ENCODE measurements at places on chromosomes 4 and X.

DNA sequence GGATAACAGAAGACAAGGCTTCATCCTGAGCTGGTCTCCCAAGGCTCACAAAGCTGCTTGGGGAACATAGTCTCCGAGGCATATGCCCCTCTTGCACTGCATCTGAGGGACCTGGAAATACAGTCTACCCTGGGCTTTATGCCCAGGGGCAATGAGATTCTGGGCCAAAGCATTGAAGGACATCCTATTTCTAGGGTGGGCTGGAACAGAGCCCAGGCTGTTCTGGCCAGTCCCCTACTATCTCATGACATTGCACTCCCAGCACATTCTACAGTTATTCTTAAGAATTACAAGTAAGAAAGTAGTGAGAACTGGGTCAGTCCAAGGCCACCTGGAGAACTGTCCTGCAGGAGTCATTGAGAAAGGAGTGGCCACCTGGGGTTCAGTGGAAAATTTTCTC, 107.6 kb downstream of the USP46 start:
- no peak for DNase-seq

GRCh38 chrX:22093550-22093949, 61.4 kb downstream of the PHEX start:
- DNase-seq: no peak

DNA sequence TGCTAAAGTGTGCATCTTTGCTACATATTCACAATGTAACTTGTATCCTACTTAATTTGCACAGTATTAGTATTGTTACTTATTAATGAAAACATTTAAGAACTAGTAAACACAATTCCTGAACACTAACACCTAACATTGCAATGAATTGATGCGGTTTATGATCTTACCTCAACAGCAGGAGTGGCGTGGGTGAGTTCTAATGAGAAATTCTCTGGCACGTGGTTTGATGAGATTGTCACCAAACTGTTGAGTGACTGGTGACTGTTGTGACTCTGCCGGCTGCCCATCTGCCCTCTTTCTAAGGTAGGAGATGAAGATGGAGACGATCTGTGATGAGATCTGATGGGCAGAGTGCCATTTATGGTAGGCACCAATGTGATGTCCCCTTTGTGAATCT, 2.9 kb downstream of the PCDH18 start:
- DNase-seq: no peak

GRCh38 chr4:83866834-83867621, 331.1 kb downstream of the GPAT3 start:
- DNase-seq: no peak

DNA sequence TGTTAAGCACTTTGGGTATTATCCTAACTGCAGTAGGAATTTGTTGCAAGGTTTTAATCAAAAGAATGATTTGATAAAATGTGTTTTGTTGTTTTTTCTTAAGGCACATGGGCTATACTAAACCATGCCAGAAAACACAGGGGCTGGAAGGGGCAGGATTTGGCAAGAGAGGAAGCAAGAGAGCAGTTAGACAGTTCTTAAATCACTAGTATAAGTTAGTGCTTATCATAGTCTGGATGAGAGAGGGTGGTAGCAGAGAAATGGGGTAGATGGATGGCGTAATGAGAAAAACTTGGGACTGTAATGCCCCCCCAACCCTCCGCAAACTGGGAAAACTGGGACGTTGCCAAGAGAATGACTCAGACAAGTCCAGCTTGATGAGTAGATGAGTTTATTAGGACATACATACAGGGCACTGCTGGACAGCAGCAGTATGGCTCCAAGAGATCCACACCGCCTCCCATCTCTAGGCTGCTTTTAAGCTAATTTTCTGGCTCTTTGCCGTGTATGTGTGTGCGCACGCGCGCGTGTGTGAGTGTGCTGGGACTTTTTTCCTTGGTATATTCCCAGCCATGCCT, 151.5 kb downstream of the PDLIM5 start:
- no peak for DNase-seq

DNA sequence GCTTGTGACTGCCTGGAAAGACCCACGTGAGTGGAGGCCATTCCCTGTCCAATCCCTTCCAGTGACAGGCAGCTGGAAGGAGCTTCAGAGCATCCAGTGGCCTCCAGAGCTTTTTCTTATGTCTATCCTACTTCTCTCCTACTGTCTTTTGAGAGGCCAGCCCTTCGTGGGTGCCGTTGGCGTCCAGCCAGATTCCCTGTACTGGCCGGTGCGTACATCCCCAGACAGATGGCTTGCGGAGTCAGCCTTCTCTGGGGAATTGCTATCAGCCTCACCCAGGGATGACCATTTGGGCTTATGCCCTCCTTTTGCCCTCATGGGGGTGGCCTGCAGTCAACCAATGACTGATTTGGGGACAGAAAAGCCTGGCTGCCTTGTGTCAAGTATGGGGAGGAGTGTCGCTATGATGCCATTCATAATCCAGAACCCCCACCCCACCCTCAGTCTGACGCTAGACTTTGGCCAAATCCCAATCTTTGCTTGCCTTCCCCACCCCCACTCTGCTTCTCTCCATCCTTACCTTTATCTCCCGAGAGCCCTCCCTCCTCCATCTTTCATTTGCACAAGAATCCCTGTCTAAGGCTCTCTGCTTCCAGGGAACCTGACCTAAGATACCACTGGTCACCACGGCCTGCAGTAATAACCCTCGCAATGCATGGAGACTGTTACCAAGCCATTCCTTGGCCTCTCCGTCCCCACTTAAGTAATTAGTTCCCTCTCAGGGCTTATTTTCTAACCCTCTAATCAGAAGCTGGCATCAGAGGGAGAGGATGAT, 150.3 kb upstream of the BCOR start:
- DNase-seq: no peak

DNA sequence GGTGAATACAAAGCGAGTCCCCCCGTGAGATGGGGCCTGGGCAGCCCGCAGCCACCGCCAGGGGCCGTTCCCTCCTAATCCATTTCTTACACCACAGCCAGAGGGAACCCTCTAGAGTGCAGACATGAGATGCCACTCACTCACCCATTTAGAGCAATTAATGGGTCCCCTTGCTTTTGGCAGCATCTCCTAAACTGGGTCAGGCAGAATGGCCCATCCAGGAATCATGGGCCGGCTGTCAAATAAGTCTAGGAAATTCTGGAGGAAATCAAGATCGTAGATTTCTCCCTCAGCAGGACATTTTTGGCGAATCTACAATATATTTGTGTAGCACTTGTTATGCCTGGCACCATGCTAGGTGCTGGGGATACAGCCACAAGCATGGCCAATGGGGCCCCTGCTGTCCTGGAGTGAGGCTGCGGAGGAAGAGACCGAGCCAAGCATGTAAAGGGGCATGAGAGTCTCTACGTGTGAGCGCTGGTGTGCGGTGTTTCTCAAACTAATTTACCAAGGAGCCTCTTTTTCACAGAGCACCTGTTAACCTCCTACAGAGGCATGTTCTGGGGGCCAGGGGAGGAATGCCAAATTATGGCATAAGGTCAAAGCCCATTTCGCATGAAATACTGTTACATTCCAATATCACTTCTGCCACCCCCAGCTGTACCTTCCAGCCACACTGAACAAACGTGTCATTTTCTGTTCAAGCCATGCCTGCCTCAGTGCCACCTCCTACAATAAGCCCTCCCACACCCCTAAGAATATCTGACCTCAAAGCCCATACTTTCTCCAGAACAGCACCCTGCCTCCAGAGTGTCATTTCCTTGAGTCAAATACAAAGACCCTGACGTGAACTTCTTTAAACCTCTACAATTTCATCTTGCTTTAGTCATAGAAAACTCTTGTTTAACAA, 28.1 kb upstream of the JAKMIP1 start:
- DNase-seq: no peak

DNA sequence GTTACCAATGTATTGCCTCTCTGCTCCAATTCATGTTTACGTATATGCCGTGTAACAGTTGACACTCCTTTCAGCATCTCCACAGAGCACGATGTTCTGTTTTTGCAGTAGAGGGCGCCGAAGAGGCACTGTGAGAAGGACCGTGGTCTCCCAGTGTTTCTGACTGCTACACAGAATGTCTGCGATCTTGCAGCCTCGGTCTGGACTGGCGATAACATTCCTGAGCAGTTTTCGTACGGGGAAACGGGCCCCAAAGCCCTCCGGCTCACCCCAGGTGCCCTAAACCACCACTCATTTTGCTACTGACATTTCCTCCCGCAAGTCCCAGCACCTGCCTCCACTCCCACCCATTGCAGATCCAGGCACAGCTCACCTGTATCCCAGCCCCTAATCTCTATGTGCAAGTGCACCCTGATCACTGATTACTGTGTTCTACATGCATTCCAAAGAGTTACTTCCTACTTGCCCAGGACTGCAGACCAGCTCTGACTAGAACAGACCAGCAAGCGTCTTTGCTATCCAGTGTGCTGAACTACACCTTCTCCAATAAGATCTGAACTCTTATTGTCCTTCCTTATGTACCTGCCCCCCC, 12.4 kb upstream of the NFXL1 start:
- peak; percentile 42 for DNase-seq

- DNase-seq: no peak
Observed at GRCh38 chr4:77175201-77175611, 18.2 kb downstream of the CCNG2 start.

DNA sequence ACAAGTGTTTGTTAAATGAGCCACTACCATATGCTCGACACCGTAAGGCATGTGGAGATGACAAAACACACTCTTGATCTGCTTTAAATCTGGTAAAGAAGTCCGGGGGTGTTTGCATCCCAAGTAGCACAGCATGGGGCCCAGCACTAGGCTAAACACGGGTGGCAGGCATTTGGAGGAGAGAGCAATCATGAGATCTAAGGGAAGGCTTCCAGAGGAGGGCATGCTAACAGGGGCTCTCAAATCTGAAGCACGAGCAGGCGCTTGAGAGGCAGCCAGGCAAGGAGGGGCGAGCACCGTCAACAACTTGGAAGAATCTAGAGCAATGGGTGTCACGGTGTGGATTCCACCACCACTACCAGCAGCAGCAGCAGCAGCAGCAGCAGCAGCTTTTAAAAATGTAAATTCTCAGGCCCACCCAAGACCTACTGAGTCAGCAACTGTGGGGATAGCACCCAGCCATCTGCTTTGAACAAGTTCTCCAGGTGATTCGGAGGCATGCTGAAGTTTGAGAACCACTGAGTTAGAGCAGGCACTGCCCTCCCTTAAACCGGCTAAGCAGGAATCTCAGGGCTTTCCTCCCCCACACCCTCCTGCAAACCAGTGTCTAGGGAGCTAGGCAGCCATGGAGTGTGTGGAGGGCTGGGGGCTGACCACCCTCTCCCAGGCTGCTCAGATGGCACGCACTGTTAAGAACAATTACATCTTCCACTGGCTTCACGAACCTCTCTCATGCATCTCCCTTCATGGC, 70.2 kb upstream of the MAP3K15 start:
- DNase-seq: no peak

DNA sequence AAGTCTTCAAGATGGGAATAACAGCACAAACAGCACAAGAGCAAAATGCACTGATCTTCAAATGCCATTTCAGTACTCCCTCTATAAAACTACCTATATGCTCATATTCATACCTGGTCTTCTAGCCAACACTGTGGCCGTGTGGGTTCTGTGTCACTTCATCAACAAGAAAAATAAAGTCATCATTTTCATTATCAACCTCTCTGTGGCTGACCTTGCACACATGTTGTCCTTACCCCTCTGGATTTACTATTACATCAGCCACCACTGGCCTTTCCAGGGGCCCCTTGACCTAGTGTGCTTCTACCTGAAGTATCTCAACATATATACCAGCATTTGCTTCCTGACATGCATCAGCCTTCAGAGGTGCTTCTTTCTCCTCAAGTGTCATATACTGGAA, 59.6 kb upstream of the GPR174 start:
- no peak for DNase-seq

GRCh38 chr4:74618659-74619058, 173.7 kb downstream of the AREG start:
- DNase-seq: no peak

GRCh38 chrX:39903343-39903742, 194.4 kb downstream of the BCOR start:
- no peak for DNase-seq

DNA sequence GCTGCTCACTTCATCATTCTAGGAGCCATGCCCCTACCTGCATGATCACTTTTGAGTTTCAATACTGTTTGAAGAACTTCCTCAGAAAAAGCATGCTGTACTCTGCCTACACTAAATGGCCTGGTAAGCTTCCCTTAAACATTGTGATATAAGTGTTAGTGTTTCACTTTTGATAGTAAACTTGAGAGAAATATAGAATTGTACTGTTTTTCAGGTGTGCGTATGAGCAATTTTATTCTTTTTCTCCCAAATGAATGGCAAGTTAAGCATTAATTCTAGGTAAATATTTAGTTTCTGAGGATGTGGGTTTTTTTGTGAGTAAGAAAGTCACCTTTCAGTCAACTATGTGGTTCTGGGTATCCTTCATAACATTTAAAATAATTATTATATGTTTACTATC, 484.5 kb downstream of the IL15 start:
- no peak for DNase-seq

- DNase-seq: no peak
Observed at GRCh38 chrX:39043838-39044550, 242.7 kb downstream of the MID1IP1 start.

DNA sequence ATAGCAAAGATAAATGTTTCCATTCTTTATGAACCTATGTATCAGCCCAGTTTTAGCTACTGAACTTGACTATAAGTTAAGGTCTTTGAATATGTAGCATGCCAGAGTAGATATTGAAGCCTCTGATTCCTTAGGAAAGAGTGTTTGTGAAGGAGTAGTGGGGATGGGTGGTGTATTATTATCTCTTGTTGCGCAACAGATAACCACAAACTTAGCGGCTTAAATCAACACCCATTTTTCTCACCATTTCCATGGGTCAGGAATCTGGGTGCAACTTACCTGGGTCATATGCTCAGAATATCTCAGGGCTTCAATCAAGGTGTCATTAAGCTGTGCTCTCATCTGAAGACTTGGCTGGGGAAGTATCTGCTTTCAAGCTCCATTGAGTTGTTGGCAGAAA, 251.4 kb upstream of the PUDP start:
- DNase-seq: no peak

- DNase-seq: no peak
Observed at GRCh38 chr4:146110871-146111485, 64.5 kb upstream of the LSM6 start.

GRCh38 chr4:71469541-71469940, 130.7 kb downstream of the SLC4A4 start:
- no peak for DNase-seq

GRCh38 chrX:3143043-3143799, 102.0 kb downstream of the ARSF start:
- DNase-seq: peak; percentile 45

DNA sequence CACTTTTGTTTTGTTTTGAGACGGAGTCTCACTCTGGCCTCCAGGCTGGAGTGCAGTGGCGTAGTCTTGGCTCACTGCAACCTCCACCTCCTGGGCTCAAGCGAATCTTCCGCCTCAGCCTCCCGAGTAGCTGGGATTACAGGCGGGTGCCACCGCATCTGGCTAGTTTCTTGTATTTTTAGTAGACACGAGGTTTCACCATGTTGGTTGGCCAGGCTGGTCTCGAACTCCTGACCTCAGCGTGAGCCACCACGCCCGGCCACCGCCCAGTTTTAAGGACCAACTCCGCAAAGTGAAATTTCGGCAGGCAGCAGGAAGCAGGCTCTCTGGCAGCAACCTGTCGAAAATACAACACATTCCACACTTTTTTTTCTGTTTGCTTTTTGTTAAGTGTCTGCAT, 13.4 kb downstream of the DHRSX start:
- no peak for DNase-seq

- DNase-seq: no peak
Observed at GRCh38 chr4:142933207-142933606, 87.1 kb upstream of the INPP4B start.

GRCh38 chrX:150635952-150636351, 57.2 kb upstream of the MTMR1 start:
- DNase-seq: no peak

- no peak for DNase-seq
Observed at GRCh38 chrX:96764864-96765263, 80.2 kb downstream of the DIAPH2 start.

All from DND-41 (cell line).